ENCODE measurements at places on chromosomes 3 and 15.

GRCh38 chr3:188309437-188310269 lies 155.7 kb downstream of the LPP start:
- no peak for DNase-seq

GRCh38 chr3:53545310-53545995 lies 51.0 kb downstream of the CACNA1D start:
- no peak for DNase-seq

DNA sequence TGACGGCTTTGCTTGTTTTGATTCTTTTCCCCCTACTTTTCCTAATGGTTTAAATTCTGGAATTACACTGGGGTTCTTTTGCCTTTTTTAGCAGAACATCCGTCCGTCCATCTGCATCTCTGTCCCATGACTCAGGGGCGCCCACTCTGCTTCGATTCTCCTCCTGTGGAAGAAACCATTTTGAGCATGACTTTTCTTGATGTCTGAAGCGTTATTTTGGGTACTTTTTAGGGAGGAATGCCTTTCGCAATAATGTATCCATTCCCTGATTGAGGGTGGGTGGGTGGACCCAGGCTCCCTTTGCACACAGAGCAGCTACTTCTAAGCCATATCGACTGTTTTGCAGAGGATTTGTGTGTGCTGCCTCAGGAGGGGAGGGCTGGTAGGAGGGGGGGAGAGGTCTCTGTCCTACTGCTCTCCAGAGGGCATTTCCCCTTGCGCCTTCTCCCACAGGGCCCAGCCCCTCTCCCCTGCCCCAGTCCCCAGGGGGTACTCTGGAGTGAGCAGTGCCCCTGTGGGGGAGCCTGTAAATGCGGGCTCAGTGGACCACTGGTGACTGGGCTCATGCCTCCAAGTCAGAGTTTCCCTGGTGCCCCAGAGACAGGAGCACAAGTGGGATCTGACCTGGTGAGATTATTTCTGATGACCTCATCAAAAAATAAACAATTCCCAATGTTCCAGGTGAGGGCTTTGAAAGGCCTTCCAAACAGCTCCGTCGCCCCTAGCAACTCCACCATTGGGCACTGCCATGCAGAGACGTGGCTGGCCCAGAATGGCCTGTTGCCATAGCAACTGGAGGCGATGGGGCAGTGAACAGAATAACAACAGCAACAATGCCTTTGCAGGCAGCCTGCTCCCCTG lies 19.5 kb upstream of the BSN start:
- peak; percentile 78 for DNase-seq

DNA sequence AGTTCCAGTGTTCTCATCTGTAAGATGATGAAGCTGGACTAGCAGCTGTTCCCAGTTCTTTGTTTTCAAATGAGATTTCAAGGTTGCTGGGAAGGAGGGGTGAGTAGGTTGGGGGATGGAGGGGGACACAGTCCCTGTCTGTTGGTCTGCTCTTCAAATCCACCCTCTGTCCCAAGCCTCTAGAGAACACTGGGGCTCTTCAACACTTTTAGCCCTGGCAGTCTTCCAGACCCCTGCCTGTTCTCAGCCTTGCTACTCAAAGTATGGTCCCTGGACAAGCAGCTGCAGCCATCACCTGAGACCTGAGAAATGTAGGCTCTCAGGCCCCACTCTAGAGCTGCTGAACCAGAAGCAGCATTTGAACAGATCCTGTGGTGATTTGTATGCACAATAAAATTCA lies 41.3 kb downstream of the NEK11 start:
- no peak for DNase-seq

DNA sequence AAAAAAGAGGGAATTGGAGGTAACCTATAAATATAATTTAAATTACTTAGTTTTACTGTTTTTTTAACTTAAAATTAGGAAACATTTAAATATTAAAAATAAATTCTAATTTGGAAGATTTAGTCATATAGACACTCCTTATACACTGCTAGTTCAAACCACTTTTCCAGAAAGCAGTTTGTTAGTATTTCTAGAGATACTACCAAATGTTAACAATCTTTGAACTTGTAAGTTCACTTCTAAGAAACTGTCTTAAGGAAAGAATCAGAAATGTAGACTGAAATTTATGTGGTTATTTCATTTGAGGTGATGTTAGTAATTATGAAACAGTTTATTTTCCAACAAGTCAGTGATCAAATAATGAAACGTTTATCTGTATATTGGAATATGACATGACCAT lies 22.7 kb downstream of the CTDSPL2 start:
- DNase-seq: no peak

GRCh38 chr15:41809121-41809520 lies 18.8 kb upstream of the JMJD7 start:
- DNase-seq: no peak

GRCh38 chr3:136752422-136753325 lies 496 bp upstream of the STAG1 start:
- DNase-seq: peak; percentile 99
